ENCODE measurements at places on chromosomes 2 and 18.
A peak's percentile ranks its signal among the peaks of the same experiment; 100 is the strongest.

DNA sequence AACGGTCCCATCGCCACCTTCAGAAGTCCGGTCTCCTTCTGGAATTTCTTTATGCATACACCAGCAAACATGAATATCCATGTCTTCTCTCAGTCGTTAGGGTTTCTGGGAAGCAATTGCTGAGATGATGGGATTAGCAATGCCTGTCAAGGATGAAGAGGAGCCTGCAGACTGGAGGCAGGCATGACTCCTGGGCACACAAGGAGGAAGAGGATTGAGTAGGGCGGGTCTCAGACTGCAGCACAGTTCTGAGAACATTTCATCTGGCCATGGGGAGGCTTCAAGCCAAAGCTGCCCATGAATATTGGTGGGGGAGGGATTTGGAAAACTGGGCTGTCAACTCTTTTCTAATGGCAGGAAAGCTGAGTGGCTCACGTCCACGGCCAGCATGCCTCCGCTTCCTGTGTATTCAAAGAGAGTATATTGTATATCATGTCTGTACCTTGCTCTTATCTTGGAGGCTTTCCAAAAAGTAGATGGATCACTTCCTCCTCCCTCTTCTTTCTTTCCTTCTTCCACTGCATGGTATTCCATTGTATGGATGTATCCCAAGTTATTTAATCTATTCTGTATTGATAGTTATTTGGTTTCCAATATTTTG, 24.5 kb downstream of the MC2R start:
- DNase-seq = no peak

DNA sequence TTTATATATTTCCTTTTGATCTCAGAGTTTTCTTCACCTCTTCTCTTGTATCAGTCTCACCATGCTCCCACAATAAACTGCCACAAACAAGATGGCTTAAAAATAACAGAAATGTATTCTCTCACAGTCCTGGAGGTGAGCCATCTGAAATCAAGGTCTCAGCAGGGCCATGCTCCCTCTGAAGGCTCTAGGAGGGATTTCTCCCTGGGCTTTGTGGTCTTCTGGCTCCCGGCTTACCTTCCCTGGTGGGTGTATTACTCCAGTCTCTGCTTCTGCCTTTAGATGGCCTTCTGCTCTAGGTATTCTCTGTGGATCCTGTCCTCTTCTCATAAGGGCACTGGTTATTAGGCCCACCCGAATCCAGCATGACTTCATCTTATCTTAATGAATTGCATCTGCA, 994.7 kb upstream of the POU3F3 start:
- no peak for DNase-seq

DNA sequence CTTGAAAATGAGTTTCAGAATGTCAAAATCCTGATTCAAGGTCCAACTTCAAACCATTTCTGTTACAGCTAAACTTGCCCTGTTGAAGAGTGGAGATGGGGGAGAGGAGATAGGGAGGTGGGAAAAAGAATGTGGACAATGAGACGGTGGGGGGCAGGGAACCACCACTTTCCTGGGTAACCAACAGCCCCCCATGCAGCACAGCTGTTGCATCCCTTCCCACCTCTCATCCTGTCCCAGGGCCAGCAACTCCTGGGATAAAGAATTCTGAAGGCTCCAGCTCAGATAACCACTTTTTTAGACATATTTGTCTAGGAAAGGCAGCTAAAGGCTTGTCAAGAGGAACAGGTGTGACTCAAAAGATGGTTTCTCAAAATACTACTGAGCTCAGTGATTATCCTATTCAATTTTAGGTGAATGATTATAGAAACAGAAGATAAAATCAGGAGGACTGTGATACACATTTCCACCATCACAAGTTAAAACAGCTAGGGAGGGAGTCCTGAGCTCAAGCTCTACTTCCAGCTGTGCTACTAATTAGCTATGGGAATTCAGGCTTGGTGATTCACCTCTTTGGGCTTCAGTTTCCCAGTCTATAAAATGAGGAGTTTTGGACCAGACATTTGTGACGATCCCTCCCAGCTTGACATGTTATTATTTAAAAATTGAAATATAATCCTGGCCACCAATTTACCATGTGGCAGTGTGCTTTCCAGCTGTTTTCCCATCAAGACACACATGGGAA, 36.3 kb downstream of the HDHD2 start:
- no peak for DNase-seq

DNA sequence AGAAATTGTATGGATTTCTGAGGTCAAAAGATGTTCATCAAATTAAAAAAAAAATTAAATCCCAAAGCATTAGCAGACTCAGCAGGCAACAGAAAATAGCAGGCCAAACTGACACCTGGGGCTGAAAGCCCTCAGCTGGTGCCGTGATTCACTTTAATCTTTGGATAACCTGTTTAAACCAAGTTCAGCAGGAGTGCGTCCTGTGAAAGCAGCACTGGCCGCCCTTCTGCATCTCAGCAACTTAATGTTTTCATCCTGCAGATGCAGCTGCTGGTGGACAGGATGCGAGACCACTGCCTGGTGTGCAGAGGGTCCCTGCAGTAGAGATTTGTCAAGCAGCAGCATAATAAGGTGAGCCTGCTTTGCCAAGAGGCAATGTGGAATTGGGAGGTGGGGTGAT, 41.2 kb downstream of the CCDC68 start:
- no peak for DNase-seq

GRCh38 chr2:3651691-3652648, 6.0 kb upstream of the ALLC start:
- DNase-seq = peak; percentile 38

- DNase-seq = peak; percentile 77
These were observed at the start of gene KLHL29 for GRCh38 chr2:23384551-23385343. Gene KLHL29, plus strand, starts transcription at chr2:23385179. Its CDS starts 177,018 bp downstream, at chr2:23562197.

GRCh38 chr2:217629347-217629746, 373.4 kb downstream of the TNS1 start:
- no peak for DNase-seq

- DNase-seq = no peak
These were observed 106.8 kb downstream of the DNAH7 start for GRCh38 chr2:195961873-195962272.

DNA sequence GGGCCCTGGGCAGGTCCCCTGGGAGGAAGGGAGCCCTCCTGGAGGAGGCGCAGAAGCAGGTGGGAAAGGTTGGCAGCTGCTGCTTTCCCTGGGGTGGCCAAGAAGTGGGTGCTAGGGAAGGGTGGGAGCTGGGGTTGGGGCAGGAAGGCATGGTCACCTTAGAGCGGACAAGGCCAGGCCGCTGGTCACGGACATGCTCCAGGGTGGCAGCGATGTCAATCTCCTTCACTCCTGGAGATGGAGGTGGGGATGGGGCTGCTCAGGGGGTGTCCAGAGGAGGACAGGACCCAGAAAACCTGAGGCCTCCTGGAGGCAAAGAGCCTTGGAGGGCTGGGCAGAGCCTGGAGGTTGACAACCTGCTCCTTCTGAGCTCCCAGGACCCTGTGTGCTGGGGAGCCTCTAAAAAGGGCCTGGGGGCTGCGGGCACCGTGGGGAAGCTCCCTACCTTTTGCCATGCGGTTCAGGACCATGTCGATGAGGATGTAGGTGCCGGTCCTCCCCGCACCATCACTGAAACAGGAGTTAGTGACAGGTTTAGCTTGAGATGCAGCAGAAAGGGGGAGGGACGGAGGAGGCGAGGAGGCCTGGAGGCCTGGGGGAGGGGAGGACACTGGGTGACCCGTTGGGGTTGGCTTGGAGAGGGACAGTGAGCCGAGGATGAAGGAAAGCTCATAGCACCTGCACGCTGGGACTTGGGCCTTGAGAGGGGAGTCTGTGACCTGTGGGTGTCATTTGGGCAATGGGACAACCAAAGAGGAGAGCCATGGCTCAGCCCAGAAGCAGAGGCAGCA, 11.4 kb downstream of the DNAJB2 start:
- no peak for DNase-seq

GRCh38 chr2:217371781-217372213, 511.9 kb upstream of the TNP1 start:
- no peak for DNase-seq

- no peak for DNase-seq
These were observed 297.3 kb downstream of the TNS1 start for GRCh38 chr2:217705461-217705860.

DNA sequence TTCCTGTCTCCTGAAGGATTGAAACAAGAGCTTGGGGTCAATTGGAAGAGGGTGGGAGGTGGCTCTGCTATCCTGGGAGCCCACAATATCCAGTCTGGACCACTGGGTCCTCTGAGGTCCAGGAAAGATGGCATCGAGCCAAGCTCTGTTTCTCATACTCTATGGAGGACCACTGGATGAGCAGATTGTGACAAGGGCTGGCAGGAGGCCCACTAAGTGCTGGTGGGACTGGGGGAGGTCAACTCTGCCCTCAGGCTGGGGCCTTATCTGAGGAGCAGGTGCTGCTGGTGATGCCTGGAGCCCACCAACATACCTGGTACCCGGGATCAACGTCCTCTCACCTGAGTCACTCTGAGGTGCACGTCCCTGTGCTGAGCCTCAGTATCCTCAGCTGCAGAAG, 142.4 kb downstream of the NDUFA10 start:
- no peak for DNase-seq
